ENCODE measurements at places on chromosomes 1 and 21.

DNA sequence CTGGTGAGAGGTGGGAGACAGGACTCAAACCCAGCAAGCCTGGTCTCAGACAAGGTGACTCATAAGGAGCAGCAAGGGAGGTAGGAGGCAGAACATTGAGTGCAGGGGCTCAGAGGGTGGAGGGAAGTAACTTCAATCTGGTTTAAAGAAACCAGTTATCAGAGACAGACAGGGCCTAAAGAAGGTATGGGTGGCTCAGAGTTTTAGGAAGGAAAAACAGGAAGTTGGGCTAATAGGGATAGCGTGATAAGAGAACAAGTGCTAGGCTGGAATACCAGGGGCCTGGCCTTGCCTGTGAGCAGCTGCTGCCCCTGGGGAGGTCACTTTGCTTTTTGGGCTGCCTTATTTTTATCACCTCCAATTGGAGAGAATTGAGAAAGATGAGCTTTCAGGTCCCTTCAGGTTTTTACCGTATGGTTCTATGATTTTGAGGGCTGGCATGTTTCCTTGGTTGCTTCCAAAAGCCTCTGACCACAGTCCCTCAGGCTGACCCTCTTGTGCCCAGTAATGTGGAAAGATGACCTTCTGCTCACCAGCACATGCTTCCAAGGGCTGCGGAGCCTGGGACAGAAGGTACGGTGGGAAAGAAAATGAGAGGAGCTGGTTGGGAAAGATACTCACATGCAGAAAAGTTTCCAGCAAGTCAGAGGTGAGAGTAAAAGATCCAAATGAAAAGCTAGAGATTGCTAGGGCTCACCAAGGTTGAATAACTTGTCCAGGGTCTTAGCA, 77.0 kb downstream of the DDR2 start:
- no peak for DNase-seq

- DNase-seq: no peak
These were observed 106.3 kb downstream of the GALNT2 start for GRCh38 chr1:230173187-230173975.

DNA sequence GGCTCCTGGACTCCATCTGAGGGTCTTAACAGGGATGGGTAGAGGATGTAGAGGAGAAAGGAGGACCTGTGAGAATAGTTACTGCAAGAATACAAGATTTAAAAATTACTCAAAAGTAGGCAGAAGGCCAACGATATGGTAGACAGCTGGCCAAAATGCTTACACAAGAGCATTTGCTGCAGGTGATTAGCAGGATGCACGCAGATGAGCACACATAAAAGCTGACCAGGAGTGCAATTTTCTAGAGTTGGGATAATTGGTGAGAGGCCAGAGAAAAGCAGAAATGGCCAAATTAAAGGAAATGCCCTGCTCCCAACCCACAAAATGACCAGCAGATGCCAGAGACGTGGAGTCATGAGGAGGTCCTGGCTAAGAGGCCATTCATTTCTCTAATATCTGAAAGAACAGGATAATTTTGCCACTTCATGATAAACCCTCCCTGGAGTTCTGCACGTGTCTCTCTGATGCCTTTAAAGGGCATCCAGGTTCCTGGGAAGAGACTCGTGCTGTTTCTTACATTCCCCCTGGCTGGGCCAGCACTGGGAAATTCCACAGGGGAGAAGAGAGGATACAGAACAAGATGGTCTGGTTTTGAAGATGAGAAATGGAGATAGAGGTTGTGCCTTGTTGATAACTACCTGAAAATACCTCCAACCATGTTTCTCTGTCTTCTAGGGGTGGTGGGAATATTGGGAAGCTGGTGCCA, 62.3 kb upstream of the KCNA3 start:
- no peak for DNase-seq

DNA sequence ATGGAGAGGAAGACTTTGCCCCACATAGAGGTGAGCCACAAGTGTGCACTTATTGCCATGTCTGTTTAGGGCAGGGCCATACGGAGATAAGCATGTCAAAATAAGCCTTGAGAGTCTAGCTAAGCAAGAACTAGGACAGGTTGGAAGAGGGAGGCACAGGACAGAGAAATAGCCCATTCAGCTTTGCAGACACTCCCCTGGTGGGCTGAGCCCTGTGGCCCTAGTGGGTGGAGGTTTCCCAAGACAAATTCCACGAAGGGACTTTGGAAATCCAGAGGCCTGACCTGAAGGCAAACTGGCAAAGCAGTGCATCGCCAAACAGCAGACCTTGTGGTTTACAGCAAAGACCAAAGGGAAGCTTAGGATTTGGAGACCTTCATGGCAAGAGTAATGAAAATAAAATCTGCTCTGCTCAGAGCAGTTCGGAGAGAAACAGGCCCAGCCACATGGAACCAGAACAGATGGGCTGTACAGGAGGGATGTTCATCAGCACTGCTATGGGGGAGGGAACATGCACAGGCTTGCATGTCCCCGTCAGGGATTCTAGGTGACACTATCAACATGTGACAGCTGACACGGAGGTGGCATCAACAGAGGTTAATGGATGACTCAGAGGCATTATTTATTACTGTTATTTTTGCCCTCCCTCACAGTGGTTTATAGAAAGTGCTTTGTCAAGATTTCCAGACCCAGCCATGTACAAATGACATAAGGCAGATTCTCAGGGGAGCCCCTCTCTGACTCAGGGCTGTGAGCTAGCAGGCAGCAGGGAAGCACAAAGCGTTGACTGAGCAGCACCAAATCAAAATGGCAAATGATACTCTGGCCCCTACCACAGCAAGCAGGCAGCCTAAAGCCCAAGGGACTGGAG, 90.1 kb upstream of the IRF2BP2 start:
- DNase-seq: no peak

DNA sequence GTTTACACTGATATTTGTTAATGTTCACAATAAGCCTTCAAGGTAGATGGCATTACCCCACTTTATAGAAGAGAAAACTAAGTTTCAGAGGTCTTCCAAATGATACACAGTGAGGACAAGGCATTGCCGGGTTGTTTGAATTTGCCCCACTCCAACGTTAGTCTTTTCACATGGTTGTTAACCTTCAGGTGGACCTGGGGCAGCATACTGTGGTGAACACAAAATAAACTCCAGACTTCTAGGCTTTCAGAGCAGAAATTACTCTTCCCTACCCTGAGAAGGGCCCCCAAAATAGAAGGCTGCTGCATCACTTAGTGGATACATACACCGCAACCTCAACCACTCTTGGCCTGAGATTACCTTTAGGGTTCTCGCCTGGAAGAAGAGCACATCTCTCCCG, 3.4 kb upstream of the KHDRBS1 start:
- DNase-seq: no peak

- DNase-seq: no peak
These were observed 24.5 kb upstream of the TNFRSF1B start for GRCh38 chr1:12142141-12142823.

GRCh38 chr1:150299716-150300115, 6.1 kb downstream of the MRPS21 start:
- DNase-seq: no peak

DNA sequence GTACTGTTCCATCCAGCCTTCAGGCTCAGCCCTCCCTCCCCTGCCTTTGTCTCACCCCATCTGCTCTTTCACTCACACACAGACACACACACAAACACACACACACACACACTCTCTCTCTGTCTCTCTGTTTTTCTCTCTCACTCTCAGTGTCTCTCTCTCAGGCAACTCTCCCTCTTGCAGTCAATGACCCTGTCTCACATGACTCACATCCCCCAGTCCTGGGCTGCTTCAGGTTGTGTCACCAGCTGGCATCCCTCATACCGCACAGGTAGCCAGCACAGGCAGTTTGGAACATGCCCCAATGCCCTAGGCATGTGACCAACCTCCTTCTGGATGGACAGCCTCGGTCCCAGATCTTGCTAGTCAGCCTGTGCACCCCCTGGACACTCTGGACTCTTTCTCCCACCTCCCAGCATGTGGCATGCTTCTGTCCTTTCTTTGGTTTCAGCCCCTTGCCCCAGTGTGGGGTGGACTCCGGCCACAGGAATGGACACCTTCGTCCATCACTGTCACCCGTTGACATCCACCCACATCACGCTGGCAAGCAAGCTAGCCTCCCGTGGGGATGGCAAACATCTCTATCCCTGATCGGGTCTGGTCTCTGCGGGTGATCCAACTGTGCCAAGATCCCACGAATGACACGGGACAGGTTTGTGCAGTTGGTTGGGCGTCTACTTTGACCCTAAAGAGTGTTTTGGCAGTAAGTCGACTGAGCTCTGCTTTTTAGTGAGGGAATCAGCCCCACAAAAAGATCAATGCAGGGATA, 23.4 kb upstream of the FCGR2A start:
- no peak for DNase-seq

DNA sequence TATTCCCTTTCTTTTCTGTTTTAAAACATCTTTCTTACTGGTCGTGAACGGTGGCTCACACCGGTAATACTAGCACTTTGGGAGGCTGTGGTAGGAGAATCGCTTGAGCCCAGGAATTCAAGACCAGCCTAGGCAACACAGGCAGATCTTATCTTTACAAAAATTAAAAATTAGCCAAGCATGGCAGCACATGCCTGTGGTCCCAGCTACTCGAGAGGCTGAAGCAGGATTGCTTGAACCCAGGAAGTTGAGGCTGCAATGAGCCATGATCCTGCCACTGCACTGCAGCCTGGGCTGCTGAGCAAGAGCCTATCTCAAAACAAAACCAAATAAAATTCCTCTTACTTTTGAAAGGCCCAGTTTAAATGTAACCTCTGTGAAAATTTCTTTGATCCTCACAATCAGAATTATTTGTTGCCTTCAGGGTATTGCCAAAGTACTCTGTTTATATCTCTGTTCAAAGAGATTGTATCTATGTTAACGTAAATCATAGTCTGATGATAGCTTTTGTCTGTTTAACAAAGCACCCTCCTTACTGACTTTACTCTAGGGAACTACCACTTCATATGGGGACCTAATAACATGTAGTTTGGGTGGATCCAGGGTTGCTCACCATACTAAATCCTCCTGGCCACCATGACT, 71.6 kb downstream of the RERE start:
- DNase-seq: no peak

DNA sequence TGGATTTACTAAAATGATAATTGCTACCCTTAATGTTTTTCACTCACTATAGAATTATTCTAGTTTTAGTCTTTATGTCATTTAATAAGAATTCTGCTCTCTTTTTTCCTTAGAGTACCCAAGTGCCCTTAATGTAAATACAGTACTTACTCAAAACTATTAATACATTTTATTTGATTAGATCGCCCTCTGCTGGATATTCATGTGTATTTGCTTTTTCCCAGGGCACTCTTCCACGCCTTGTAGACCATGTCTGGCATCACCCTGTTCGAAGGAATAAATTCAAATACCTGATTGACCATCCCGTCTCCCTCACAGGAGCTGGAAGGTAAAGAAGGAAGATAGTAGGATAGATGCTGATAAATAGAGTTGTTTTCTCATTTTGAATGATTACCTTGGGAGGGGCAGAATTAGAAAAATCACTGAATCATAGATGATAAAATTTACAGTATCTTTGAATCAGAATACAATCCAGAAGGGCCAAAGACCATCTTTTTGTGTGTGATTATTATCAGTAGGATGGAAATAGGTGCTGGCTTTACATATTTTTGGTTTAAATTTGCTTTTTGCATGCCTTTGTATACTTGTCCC, 4.1 kb downstream of the AXDND1 start:
- peak; percentile 76 for DNase-seq

DNA sequence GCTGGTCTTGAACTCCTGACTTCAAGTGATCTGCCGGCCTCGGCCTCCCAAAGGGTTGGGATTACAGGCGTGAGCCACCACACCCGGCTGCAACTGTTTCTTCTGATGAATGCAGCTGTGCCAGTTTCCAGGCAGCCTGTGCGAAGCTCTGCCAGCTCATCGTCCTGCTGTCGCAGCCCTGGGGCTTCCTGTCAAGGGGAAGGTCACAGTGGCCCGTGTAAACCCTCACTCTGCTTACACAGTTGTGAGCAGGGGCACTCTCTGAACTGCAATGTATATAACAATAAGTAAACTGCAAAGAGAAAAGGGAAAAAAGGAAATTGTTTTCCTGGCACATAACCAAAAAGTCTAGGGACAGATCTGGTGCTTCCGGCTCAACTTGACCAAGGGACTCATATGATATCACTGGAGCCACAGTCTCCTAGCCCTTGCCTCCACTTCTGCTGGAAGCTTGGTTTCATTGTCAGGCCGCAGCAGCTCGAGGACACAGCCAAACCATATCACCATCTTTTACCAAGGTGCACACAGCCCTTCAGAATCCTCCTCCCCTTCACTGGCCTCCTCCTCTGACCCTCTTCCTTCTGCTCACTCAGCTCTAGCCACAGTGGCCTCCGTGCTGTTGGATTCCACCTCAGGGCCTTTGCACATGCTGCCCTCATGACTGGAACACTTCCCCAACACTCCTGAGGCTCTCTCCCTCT, 22.8 kb upstream of the LBR start:
- DNase-seq: no peak

GRCh38 chr1:174991473-174991872, 8.3 kb upstream of the CACYBP start:
- DNase-seq: no peak

- DNase-seq: no peak
These were observed 84.9 kb upstream of the KCNK2 start for GRCh38 chr1:214997685-214998084.

DNA sequence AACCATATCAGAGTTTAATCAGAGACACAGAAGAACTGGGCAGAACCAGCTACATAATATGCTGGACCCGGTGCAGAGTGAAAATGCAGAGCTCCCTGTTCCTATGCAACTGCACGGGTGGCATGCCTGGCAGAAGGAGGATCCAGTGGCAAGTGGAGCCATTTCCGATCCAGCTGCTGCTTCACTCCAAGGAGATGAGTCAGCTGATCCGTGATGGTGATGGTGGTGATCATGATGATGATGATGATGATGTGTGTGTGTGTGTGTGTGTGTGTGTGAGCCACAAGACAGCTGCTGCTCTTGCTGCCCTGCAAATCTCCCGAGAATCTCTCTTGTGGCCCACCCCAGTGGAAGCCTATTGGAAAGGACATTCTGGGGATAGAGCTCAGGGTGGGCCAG, 133.0 kb downstream of the URB2 start:
- DNase-seq: no peak

GRCh38 chr21:21682172-21682571, 684.0 kb downstream of the NCAM2 start:
- no peak for DNase-seq

GRCh38 chr1:93766451-93766850, 84.8 kb upstream of the BCAR3 start:
- no peak for DNase-seq

DNA sequence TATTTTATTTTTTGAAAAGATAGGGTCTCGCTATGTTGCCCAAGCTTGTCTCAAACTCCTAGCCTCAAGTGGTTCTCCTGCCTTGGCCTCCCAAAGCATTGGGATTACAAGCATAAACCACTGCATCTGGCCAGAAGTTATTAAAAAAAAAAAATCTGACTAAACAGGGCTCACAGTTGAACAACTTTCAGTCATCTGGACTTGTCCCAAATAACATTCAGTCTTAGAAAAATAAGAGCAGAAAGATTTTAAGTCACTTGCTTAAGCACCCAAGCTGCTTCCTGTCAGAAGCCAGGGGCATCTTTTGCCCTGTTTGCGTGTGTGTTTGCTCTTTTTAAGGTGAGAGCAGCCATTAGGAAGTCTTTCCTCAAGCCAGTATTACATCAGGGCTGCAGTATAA, 286.8 kb downstream of the LMO4 start:
- DNase-seq: no peak
